HT-29 (cell line): ENCODE measurements at places on chromosomes 6 and 20. TPM values are rescaled to one million over a fixed set of nuclear protein-coding genes. Genes with fewer than 3 reads are reported as not detected.

The SLC44A4 gene
- total RNA-seq: 101 and 124 TPM in 2 replicates

DNA sequence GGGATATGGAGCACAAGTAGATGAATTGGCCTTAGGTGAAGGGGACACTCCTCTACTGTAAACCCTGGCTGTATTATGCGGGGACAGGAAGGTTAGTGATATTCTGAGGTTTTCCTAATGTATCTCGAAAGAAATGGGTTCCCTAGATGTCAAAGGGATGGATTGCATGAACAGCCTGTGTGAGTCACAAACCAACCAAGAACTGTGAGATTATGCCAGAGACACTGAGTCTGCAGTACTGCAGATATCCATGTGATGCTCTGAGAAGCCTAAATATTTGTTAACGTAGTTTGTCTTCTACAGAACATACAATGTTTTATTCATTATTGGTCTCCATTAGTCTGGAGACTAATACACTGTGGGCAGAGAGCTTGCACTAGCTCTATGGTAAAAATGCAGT, 182.2 kb downstream of the AKAP7 start:
- no peak for DNase-seq

- no peak for DNase-seq
Observed at GRCh38 chr6:30231067-30231466, 17.9 kb upstream of the TRIM26 start.

- DNase-seq: no peak
Observed at GRCh38 chr6:93218096-93218495, 201.3 kb downstream of the EPHA7 start.

The ECT2L gene
- not detected in 2 replicates for total RNA-seq

- no peak for DNase-seq
Observed at GRCh38 chr6:169620171-169621130, 81.4 kb downstream of the WDR27 start.

The SIRPB1 gene
- 0.47 TPM in 1 of 2 replicates, not detected in the other for total RNA-seq

DNA sequence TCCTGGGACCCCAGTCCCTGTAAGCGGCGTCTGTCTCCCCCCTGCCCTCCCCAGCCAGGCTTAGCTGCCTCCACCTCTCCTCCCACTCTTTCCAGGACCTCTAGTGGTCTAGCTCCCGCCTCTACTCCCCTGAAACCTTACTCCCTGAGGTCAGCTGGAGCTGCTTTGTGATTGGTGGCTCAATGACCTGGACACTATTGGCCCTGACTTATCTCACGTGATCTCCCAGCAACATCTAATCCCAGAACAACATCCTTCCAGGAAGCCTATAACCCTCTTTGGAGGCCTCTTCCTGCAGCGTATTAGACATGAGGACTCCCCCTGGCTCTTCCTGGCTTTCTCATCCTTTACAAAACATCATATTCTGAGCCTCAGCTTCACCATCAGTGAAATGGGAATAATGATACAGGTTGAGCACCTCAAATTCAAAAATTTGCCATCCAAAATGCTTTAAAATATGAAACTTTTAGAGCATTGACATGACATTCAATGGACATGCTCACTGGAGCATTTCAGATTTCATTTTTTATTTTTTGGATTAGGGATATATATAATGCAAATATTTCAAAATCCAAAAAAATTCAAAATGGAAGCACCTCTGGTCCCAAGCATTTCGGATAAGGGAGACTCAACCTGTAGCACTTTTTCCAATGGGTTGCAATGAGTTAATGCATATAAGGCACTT, 16.3 kb upstream of the SRC start:
- no peak for DNase-seq

- no peak for DNase-seq
Observed at GRCh38 chr6:169396554-169397163, 143.0 kb upstream of the THBS2 start.

The GRM1 gene
- not detected in 2 replicates for total RNA-seq

The CLPSL1 gene
- total RNA-seq: not detected in 2 replicates
